ENCODE measurements at places on chromosomes 2 and 18.

DNA sequence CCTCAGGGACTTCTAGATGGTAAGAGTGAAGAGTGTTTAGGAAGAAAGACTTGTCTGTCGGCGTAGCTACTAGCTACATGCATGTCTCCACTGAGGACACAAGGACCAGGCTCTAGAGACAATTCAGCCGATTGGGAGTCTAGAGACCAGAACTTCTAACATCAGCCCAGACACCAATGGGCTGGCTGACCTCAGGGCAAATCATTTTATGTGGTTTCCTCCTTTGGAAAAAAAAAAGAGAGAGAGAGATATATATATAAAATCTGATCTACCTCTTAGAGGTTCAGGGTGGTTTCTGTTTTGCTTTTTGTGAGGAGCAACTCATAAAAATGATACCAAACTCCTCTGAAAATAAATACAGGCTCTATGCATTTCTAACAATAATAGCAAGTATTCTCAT is 212.8 kb downstream of the BCL2 start:
- no peak for DNase-seq

DNA sequence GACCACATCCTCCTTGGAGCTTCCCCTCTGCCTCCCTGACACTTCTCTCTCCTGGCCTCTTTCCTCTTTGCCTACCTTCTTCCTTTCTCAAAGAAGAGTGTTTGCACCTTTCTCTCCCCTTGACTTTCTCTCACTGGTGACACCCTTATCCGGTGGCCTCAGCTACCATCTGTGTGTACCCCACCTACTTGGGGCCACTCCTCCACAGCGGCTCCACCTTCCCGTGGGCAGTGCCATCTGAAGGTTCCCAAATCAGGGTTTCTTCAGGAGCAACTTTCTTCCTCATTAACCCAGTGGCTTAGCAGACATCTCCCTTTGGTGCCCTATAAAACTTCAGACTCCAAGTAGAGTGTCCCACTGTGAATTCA is 5.3 kb upstream of the NCL start:
- DNase-seq, result no peak

DNA sequence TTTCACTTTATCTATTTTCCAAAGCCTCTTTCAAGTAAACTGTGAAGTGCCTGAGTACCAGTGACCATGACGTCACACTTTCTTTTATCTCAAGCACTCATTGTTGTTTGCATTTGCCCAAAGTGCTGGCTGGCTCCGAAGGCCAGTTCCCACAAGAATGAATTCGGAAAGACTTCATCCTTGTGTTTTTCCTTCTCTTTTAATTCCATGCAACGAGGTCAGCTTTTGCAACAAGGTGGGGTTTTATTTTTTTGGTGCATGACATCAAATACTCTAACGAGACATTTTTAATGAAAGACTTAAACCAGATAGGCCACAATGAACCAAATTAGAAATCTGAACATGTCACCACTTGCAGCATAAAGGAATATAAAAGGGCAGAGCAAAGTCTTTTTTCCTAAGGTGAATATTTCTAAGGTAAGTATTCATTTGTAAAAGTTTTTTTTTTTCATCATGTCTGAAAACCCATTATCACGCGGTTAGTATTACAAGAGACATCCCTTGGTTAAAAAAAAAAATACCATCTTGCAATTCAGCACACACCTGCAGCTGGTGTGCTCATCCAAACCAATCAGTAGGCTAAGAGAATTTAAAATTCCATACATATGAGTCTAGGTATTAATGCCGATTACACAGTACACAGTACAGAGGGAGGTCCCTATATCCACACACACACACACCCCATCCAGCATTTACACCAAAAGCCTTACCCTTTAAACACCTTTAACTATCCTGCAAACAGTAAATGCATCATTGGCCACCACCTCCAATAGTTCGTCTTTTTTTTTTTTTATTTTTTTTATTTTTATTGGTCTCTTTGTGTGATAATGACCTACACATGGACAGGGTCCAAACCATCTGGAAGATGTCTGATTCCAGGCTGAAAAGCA is 2.3 kb downstream of the ARL4C start:
- no peak for DNase-seq

GRCh38 chr18:40985436-40985835 is 969.6 kb upstream of the PIK3C3 start:
- no peak for DNase-seq

DNA sequence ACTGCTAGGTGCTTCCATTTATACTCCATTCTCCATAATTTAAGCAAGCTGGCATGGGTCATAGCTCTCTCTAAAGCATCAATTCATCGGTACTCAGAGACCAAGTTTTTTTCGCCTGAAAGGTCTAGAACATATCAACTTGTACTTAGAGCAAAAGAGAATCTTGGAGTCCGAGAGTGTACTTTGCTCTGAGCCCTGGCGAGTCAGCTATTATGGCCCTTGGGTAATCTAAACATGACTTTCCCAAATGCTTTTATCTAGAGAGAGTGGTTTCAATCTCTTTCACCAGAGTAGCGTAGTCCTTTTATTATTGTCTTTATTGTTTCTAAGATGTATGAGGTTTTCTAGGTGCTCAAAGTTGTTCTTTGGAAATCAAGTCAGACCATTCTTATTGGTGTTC is 34.4 kb downstream of the MAIP1 start:
- DNase-seq, result no peak

Measured in stimulated activated CD4-positive, alpha-beta T cell treated with anti-CD3 and anti-CD28 coated beads, Interleukin-1b, Interleukin-23, amount 100 ng/mL, for 1 hour (primary cell).